SK-N-SH (cell line): ENCODE measurements at places on chromosomes 7 and 10.

DNA sequence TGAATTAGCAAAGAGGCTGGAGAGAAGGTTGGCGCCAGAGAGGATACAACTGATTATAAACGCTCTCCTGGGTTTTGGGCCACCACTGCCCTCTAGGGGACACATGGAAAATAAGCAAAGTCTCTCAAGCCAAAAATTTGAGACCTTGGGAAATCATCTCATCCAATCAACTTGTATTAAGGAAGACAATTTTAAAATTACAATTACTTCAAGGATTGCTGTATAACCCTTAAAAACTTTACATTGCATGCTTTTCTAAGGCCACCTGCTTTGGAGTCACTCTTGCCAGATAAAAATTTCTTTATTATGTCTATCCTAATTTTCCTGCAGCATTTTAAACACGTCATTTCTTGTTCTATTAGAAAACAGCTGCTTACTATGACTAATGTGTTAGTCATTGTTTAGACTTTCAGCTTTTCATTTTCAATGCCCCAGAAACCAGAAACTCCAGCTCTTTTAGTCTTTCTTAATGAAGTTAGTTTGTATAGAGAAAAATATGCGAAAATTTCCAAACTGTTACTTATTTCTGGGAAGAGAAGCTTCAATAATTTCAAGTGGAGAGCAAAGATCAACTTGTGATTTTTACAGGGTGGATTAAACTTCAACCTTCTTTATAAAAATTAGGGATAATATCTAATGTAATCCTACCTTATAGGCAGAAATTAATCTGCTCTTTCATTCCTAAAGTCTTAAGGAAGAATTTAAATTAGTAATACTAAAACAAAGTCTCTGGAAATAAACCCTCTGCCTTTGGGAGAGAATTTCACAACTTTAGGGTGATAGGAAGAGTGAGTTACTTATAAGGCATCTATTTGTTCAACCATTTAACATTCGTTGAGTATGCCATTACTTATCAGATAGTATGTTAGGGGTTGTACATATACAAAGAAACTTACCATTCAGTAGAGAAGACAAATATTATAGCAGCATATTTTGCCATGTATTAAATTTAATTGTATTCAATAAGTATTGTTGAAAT is 20.6 kb upstream of the RHOBTB1 start:
- DNase-seq, result peak; percentile 41

DNA sequence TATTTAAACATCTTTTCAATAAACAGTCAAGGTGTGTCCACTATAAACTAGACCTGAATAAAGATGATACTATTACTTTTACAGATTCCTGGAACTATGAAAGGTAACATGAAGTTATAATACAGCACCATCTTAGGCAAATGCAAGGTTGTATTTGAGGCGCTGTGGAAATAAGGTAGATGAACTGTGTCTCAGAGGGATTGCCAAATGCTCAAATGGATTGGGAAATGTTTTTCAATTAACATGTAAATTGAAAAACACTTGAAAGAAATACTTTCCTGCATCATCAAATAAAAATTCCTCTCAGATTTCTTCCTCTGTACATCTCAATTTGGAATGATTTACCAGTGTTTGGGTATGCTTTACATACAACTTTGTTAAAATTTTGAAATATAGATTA is 139.4 kb downstream of the DKK1 start:
- no peak for DNase-seq

DNA sequence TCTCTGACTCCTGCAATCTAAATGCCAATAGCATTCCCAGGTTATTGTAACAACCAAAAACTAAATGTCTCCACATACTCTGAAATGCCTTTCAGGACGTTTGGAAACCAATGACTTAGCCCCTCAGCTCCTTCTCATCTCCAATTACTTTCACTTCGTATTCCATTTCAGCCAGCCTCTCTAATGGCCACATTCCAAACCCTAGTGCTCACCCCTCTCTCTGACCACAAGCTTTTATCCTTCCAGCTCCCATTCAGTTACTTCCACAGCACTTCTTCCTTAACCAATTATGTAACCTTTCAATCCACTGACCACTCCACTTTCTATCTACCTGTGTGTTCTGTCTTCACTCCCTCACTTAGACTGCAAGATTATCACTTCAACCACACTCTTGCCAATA is 4.3 kb downstream of the NOC3L start:
- DNase-seq, result no peak

DNA sequence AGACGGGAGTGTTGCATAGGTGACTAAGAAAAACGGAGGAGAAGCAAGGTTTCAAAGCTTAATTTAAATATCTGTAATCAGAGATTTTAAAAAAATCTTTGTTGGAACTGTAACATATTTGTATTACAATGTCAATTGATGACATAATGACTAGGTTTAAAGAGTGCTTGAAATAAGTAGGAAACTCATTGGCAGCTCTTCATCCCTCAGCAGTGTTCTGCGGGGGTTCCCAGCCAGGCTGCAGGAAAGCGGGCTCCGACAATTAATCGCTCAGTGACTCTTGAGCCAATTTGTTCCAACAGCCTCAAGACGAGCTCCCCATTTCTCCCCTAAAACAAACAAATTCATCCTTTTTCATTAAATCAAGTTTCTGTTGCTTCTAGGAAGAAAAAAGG is 22.6 kb downstream of the CPXM2 start:
- DNase-seq, result no peak

- no peak for DNase-seq
Measured at GRCh38 chr10:48531486-48531885, 73.4 kb downstream of the ARHGAP22 start.
